ENCODE measurements at places on chromosomes 4 and X.

GRCh38 chrX:101029665-101030064 is 22.2 kb downstream of the TRMT2B start:
- DNase-seq = no peak

DNA sequence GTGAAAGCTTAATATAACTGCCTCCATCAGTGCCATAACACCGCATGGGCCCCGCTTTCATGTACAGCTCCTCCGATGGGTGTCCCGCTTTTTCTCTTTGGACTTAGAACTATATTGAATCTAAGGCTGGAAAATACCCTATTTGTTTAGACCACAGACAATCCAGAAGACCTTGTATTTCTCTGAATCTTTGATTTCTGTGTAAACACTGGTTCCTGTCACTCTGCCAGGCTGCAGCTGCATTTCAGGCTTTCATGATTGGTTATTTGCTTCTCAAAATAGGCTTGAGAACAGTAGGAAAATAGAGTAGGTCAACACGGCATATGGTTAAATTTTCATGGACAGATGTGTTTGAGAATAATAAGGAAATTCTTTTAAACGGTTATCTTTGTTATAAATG is 80.0 kb downstream of the NWD2 start:
- no peak for DNase-seq

DNA sequence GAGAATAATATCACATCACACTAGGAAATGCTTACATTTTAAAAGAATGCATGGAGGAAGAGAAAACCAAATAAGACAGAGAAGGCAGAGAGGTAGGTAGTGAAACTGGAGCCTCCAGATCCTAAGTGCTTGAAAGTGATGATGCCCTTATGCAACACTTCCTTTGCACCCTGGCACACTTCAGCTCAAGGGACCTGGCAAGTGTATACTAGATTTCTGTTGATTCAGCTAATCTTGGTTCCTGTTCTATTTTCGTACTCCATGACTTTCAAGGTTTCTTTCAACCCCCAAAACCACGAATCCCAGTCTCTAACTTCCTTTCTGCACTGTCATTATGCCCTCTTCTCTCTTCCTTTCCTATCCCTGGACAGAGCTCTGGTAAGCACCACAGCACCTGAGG is 36.9 kb upstream of the SH3KBP1 start:
- DNase-seq = no peak

DNA sequence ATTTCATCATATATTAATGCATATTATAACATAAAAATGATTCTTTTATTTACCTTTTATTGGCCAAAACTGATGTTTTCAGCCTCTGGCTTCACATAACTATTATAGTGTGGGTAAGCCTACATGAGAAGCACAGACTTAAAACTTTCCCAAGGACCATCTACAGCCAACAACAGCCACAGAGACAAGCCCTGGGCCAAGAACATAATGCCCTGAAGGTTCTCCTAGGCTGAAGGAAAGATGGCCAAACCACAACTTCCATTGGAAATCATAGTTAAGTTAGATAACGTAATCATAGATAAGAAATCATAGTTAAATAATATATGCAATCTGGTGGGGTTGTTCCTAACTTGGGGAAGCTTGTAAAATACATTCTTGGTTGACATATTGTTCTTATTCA is 280.0 kb upstream of the EMCN start:
- DNase-seq = no peak

DNA sequence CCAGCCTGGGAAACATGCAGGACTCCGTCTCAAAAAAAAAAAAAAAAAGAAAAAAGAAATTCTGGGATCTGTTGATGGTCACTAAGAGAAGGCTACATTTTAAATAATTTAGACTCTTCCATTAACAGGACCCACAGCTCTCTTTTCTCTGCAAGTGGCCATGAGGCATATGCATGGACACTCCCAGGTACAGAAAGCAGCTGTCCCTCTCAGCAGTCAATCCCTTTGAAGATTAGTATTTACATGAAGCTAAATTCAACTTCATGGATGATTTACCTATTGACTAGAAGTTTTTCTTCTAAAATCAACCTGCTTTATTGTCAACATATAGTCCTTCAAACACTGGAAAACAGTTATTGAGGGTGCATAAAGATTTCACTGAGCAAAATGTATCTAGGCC is 139.9 kb downstream of the CPEB2 start:
- DNase-seq = no peak

GRCh38 chr4:82467471-82467870 is 37.1 kb downstream of the ENOPH1 start:
- DNase-seq = no peak

DNA sequence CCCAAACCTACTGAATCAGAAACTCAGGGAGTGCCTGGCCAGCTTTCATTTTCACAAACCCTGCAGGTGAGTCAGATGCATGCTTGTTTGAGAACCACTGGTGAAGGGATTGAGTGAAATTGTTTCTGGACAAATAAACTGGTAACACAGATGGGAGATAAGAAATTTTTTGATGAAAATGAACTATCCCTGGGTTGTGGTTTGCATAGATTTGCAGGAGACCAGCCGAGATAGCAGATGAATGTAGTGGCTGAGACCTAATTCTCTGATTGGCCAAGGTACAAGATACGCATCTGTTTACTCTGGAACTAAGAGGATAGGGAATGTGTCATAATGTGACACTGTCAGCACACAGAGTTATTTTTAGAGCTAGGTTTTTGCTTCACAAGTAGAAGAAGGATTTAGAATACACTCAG is 117.8 kb upstream of the NOCT start:
- no peak for DNase-seq

DNA sequence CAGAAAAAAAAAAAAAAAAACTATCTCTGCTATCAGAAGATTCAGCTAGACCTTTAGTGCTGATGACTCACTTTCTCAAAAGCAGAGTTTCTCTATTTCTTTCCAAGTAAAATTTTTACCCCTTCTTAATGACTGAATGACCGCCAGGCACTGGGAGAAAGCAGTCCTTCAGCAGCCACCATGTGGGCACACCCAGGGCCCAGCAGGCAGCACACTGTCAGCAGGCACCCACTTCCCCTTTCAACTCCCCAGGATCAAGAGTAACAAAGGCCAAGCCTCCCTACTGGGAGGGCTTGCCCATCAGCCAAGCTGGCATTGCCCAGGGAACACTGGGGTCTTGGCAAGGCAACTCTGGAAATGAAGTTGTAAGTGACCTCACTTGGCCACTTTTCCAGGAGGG is 201.9 kb upstream of the MAMLD1 start:
- DNase-seq = no peak

DNA sequence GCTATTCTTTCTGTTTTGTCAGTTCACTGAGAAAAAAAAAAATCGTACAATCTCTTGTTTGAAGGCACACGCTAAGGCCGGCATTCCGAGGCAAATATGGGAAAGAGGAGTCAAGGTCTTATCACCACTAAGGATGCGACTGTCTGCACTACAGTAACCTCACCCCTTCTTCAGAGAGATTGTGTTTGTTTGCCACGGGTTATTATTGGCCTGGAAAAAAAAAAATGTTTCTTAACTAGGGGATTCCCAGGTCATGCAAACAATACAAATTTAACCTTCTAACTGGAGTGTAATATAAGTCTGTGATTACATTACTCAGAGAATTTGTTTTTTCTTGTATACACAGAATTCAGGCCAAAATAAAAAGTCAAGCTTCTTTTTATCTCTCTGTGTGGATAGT is 168.3 kb downstream of the TMA16 start:
- no peak for DNase-seq

DNA sequence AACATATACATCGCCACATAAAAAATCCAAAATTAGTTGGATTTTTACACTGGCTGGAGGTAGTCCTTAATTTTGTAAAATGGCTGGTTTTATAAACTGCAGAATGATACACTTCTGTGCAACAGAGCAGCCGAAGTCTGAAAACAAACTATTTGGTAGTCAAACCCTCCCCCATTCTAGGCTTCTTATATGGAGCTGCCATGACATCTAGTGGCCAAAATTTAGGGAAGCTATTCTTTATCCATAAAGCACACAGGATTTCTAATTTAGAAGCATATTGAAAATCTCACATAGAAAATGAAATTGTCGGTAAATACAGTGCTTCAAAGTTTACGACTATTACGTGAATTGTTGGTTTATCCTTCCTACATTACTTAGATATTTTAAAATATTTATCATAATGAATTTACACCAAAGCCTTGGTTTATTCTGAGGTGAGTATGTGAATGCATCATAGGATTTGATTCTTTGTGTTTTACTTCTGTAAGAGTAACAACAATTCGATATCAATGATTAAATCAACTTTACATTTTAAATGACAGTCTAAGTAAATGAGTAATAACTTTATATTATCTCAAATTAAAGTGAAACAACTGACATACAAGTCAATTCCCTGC is 113.4 kb upstream of the FAM241A start:
- peak; percentile 16 for DNase-seq

DNA sequence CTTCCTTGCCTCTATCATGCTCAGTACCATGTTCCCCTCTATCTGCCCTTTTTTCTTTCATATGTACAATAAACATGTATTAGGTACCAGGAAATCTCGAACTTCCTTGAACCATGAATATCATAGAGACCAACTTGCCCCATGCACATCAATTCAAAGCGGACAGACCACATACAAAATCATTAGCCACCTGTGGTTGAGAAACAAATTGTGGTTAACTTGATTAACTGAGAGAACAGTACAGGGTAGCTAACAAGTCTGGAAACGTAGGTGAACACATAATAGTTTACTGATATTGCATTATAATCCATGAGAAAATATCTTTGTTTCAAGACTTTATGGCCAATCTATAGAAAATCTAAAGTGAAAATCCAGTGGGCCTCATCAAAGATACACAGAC is 8.2 kb downstream of the CASP3 start:
- no peak for DNase-seq

DNA sequence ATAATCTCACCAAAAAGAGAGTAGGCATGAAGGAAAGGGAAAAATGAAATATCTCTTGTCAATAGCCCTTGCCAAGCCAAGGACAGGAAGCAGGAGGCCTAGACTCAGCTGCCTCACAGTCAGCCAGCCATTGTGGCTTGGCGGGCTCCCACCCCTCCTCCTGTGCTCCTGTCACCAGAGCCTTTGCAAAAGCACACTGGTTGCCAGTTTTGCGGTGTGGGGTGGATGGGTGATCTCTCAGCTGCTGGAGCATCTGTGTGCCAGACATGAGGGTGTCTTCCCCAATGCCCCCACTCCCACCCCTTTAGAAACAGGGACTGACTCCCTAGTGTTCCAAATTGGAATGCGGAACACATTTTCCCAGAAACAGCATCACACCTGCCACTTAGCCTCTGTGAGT is 26.1 kb downstream of the ARHGEF6 start:
- DNase-seq = no peak

DNA sequence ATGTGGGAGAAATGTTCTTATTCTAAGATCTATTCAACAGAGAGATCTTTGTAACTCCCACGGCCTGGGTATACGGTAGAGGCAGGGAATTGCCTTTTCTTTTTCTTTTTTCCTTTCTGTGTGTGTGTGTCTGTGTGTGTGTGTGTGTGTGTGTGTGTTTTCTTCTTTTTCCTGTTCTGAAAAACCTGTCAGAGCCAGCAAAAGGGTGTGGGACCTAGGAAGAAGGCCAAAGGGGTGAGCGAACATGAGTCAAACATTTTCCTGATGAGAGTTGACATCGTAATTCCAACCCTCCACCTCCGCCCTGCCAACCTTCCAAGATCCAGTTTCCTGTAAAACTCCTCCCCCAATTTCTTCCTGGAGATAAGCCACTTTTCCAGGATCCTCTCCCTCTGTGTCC is 2.8 kb upstream of the CHIC2 start:
- peak; percentile 71 for DNase-seq

- no peak for DNase-seq
Observed at GRCh38 chr4:63851496-63851895, 557.8 kb downstream of the TECRL start.

- peak; percentile 11 for DNase-seq
Observed at GRCh38 chr4:13484749-13485221, 645 bp upstream of the RAB28 start.

DNA sequence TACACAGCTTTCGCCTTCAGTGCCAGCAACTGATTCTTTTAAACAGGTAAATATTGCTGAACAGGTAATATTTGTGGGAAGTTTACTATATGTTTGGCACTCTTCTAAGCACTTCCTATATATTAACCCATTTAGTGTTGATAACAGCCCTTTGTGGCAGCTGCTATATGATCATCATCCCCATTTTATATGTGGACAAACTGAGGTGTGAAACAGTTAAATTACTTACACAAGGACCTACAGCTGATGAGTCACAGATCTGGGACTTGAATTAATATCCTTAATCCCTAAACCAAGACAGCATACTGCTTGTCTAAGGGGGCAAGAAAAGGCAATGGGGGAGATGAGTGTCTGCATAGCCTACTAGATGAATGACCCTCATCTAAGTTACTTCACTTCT is 2.9 kb downstream of the SMIM20 start:
- no peak for DNase-seq

DNA sequence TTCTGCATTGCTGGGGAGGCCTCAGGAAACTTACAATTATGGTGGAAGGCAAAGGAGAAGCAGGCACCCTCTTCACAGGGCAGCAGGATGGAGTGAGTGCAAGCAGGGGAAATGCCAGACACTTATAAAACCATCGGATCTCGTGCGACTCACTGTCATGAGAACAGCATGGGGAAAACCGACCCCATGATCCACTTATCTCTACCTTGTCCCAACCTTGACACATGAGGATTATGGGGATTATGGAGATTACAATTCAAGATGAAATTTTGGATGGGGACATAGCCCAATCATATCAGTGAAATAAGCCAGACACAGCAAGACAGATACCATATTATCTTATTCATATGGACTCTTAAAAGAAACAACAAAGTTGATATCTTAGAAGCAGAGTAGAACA is 134.9 kb downstream of the C4orf33 start:
- DNase-seq = no peak

GRCh38 chr4:140448830-140449229 is 21.4 kb upstream of the CLGN start:
- DNase-seq = no peak

DNA sequence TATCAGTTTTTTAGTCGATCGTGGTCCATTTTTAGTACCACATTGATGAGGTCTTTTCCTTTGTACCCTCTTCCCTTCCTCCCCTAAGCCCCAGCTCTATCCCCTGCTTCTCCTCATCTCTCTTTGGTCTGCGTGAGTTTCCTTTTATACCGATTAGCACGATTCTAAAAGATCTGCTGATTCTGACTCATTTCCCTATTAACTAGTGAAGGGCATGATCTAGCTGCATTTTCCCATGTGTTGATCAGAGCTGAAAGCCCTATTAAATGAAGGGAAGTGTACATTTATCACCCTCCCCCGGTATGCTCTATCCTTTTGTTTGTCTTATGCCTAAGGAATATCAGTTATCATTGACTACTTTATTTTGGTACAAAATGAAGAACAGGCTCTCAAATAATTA is 181.7 kb upstream of the NPY2R start:
- no peak for DNase-seq

GRCh38 chrX:53261355-53261972 is 19.9 kb downstream of the IQSEC2 start:
- DNase-seq = no peak
